ENCODE measurements at places on chromosomes 6 and 20. TPM values are rescaled to one million over a fixed set of nuclear protein-coding genes. Genes with fewer than 3 reads are reported as not detected.

DNA sequence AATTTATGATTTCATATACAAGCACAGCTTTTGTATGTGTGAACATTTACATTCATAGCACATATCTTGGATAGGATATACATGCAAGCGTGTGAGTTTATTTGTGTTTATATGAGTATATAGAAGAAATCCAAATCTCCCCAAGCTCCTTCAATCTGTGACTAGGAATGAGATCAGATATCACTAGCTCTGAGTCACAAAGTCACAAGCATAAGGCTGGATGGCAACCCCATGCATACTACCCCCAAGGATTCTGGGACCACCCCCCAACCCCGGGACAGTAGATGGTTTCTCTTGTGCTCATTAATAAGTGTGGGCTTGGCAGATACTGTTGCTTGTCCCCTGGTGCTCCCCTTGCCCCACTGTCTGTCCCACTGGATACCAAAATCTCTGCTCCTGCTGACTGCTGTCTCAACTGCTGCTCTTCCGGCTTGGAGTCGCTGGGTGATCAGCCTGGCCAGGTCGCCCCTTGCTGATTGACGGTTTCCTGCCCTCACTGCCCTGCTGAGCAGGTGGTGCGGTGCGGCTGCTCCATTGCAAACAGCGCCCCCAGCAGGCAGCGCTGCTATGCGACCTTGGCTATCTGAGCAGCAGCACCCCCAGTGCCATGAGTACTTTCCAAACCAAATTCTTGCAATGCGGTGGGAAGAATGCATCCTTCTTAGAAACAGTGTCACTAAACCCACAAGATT lies 279.4 kb downstream of the CD83 start:
- no peak for DNase-seq

The SEMG1 gene
- total RNA-seq, result not detected

DNA sequence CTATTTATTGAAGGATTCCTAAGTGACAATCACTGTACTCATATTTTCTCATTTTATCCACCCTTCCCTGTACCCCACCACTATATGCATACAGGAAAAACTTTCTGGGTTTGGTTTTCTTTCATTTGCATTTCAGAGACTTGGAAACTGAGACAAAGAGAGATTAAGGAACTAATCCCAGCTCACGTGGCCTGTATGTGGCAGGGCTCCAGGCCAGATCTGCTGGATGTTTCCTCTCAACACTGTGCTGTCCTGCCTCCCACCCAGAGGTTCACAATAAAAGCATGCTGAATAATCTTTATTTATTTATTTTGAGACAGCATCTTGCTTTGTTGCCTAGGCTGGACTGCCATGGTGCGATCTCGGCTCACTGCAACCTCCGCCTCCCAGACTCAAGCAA lies 50.2 kb downstream of the CEP162 start:
- DNase-seq, result no peak

The TCF15 gene
- not detected for total RNA-seq

- peak; percentile 49 for DNase-seq
Observed at GRCh38 chr20:10651227-10651990, 22.4 kb downstream of the JAG1 start.

GRCh38 chr6:960356-960755 lies 267.4 kb upstream of the EXOC2 start:
- DNase-seq, result no peak

DNA sequence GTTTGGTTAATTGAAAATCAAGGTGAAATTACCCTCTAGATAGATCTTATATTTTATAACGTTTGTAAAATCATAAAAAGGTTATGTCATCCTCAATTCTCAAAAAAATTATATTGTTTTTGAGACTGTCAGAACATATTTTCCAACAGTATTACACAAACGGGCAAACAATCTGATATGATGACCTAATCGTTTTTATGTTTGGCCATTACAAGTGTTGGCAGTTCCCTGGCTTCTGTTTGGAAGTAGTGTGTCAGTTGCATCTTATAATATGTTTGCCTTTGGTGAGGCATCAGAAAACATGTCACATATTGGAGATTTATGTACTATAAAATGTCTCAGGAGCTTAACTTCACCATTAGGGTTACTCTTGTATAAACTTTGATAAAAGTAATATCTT lies 308.1 kb upstream of the EPHA7 start:
- no peak for DNase-seq

DNA sequence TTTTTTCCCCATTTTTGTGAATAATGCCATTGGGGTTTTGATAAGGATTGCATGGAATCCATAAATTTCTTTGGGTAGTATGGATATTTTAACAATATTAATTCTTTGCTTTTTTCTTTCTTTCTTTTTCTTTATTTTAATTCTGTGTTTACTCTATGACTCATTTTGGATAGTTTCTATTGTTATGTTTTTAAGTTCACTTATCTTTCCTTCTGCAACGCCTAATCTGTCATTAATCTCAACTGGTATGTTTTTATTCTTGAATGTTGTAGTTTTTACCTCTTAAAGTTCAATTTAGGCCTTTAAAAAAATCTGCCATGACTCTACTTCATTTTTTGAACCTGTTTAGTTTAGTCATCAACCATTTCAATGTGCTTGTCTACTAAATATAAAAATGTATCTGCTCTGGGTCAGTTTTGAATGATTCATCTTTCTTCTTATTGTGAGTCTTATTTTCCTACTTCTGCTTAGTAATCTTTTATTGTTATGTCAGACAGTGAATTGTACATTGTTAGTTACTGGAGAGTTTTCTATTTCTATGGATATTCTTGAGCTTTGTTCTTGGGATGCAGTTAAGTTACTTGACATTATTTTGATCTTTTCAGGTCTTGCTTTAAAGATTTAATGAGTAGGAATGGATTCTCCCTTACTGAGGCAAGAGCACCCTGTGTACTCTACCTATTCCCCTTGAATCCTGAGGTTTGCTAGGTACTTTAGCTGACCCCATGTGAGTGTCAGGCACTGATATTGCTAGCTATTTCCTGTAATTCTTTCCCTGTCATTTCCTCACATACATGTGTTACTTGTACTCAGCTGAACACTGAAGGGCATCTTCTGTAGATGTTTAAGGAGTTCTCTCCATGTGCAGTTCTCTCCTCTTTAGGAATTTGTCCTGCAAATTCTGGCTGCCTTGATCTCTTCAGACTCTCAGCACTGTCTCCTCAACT lies 104.2 kb downstream of the TFAP2B start:
- DNase-seq, result no peak

The FAM229B gene
- 22.9 TPM for total RNA-seq

The CAPN11 gene
- 6.5 TPM for total RNA-seq

The FAM50B gene
- 6.9 TPM for total RNA-seq

DNA sequence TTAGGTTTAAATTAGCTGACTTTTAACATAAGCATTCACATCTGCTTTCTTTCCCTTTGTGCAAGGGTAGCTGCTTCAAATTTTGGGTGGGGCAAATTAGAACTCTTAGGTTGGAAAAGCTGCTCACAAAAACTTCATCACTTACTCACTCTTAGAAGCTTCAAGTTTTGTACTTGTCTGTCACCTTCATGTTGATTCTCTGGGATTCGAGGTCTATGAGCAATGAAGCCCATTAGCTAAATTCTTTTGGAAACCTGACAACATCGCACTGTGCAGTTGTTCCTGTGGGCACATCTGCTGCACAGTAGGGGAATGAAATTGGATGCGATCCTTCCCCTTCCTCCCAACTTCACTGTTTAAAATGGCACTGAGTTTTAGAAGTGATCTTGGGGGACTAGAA lies 156.1 kb downstream of the UBE3D start:
- no peak for DNase-seq

The KIF6 gene
- 0.22 TPM for total RNA-seq

The TREM1 gene
- total RNA-seq, result 1.1 TPM

The COL12A1 gene
- 262 TPM for total RNA-seq

The HTR1B gene
- total RNA-seq, result 0.42 TPM

DNA sequence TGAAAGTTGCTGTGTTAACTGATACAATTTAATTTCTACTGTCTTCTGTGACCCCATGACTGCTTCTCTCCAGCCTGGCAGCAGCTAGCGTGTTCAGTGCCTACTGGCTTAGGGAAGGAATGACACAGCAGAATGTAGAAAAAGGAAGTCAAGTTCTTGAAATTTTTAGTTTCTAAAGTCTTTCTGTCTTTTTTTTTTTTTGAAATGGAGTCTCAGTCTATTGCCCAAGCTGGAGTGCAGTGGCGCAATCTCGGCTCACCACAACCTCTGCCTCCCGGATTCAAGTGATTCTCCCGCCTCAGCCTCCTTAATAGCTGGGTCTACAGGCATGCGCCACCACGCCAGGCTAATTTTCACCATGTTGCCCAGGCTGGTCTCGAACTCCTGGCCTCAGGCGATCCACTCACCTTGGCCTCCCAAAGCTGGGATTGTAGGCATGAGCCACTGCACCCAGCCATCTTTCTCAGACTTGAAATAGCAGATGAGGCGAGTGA lies 39.3 kb downstream of the PCNA start:
- DNase-seq, result peak; percentile 72

The MROH8 gene
- 2.6 TPM for total RNA-seq

The TTBK1 gene
- total RNA-seq, result not detected

The TMEM200A gene
- total RNA-seq, result 5.3 TPM

DNA sequence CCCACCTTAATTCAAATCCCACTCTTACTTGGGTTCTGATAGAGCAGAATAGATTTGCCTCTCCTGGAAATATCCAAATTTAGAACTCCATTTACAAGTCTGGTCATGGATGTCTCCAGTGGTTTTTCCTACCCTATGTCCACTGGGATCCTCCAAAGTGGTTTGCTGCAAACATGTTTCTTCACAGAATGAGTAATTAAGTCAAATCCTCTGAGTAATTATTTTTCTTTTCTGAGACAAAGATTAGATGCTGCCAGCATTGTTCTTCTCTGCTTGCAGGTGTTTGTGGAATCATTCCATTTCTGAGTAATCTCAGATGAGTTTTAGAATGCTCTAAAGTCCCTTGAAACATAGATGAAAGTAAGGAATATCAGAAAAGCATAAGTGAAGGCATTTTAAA lies 21.9 kb downstream of the DTD1 start:
- DNase-seq, result no peak

The DLK2 gene
- total RNA-seq, result 3.5 TPM

DNA sequence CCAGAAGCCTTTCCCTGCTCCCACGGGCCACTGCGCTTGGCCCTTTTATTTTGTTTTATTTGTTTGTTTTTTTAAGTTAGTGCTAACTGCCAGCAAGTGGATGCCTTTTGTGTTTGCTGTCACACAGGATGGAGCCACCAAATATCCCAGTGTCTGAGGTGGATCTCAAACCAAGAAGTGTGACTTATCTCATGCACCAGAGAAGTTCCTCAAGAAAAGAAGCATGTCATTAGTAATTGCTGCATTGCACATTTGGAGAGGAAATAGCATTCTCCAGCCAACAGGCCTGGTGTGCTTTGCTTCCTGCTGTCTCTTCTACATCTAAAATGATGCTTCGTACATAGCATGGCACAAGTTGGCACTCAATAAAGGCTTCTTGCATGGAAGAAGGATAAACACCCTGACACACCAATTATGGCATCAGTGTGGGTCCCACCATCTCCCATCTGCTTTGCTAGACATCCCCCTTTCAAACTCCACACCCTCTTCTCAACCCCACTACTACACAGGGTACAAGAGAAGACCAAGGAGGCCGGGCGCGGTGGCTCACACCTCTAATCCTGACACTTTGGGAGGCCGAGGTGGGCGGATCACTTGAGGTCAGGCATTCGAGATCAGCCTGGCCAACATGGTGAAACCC lies 1.9 kb upstream of the ATP9A start:
- no peak for DNase-seq

- no peak for DNase-seq
Observed at GRCh38 chr6:90286884-90287488, 9.7 kb downstream of the BACH2 start.

GRCh38 chr6:43990627-43991619 lies 136.3 kb downstream of the MRPL14 start:
- DNase-seq, result no peak

DNA sequence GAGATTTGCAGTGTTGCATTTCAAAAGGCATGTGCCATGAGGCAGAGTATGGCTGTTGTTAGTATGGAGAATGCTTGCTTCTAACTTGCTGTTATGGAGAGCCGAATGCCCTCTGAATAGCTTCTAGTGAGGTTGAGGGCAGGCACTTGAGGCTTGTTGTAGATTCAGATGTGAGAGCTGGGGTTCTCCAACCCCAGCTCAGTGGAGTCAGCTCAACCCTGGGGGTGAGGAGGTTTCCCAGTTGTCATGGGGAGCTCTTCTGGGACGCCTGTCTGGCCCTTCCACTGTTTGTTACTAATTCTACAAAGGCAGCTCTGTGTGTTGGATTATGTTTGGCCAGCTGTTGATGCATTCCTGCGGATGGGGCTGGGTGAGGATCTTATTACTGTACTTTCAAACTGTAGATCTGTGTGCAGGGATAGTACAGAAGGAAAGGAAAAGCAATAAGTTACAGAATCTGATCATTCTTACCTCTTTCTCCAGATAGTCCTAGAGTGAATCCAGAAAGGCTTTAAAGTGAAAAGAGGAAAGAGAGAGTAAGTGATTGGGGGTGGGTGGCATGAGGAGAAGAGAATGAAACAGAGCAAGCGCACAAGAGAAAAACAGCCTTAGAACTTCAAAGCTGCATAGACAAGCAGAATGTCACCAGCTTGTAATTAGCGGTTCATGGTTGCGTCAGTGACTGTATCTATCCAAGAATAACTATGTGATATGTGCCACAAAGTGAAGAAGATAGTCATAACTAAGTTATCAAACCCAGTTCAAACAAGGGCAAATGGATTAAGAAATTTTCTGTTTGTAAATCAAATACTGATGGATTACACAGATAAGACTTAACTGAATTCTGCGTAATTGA lies 148.7 kb downstream of the PRL start:
- no peak for DNase-seq

- no peak for DNase-seq
Observed at GRCh38 chr6:128208078-128208477, 307.2 kb upstream of the THEMIS start.

GRCh38 chr6:148653138-148653776 lies 93.6 kb upstream of the UST start:
- DNase-seq, result no peak

The LPA gene
- 0.90 TPM for total RNA-seq

The BCAS4 gene
- total RNA-seq, result 0.59 TPM

The SAMD3 gene
- total RNA-seq, result 4.0 TPM

DNA sequence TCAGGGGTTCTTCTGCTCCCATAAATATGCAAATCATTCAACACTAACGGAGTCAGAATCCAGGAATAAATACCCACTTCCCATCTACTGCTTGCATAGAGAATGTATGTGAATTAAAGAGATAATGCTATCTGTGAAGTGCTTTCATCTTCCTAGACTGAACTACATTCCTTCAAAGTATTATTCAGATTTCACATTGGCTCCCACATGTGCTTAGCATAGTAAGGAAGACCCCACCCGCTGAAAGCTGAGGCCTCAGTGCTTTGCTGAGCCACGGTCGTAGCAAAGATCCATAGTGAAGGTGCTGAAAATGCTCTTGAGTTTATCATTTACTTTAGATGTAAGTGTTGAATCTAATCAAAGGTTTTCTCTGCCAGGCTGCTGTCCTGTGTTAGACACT lies 97.0 kb upstream of the SPACA1 start:
- DNase-seq, result no peak

- no peak for DNase-seq
Observed at GRCh38 chr20:4666001-4666479, 55.7 kb upstream of the PRND start.

DNA sequence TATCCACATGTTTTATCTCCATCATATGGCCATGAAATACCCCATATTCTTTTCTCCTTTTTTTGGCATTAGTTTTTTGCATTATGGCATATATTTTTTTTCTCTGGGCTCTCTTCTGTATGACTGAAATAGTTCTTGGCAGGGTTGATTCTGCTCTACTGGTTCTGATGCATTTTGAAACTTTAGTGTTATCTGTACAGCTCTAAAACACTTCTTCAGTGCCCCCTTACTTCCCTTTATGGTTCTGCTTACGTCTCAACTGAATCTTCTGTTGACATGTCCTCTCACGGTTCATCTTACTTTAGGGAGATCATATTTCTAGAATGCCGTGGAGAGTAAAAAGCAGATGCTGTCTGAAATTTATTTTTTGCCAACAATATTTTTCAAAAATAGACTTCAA lies 23.2 kb upstream of the TXNDC5 start:
- no peak for DNase-seq
